ENCODE measurements at places on chromosomes 4 and X.

DNA sequence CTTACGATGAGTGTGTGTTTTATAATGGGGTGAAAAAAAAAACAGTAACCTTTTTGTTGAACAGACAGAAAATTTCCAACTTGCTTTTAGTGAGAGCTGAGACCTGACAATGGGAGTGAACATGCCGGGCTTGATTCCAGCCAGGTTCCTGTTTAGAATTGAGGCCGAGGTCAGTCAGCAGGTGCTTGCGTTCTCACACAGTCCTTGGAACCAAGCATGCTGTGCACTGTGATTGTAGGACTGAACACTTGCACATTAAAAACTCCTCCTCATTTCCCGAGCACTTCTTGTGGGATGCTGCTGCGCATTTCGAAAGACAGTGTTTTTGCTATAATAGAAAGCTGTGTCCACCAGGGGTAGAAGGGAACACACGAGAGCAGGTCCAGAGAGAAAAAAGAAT lies 51.8 kb downstream of the TMEM131L start:
- no peak for DNase-seq

DNA sequence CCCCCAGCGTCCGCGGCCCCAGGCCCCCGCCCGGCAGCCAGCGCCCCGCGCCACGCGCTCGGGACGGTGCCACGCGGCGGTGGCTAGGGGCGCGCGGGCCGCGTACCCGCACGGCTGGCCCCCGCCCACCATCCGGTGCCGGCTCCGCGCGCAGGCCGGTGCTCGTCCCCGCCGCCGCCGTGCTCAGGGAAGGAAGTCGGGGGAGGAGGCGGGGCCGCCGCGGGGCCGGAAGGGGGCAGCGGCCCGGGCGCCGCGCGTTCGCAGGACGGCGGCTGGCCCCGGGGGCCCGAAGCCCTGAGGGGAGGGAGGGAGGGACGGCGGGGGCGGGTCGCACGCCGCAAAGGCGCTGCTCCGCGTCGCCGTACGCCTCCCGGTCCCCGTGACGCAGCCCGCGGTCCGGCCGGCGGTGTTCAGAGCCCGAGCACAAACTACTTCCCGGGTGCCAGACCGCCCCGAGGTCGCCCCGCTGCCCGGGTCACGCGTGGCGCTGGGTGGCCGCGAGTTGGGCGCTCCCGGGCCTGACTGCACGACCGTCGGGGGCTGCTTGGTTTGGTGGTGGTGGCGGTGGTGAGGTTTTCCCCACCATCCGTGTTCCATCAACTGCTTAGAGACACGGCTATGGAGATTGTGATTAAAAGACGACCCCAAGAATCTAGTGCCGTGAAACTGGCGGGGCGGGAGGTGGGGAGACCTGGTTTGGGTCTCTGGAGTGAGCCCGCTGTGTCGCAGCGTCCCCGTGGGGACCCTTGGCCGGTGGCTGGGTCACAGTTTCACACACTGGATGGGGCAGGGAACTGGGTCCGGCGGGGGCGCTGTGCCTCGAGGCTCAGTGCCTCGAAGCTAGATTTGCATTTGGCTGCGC lies at the start of gene DCTD:
Gene DCTD, minus strand, starts transcription at position 205 of the 862 bp plus-strand sequence. CDS start 1,818 bp downstream, outside the sequence.
- peak; percentile 47 for DNase-seq

GRCh38 chr4:116522922-116523321 lies 562.5 kb downstream of the TRAM1L1 start:
- no peak for DNase-seq

- DNase-seq = no peak
These were observed 128.9 kb downstream of the REELD1 start for GRCh38 chr4:146343199-146343598.

DNA sequence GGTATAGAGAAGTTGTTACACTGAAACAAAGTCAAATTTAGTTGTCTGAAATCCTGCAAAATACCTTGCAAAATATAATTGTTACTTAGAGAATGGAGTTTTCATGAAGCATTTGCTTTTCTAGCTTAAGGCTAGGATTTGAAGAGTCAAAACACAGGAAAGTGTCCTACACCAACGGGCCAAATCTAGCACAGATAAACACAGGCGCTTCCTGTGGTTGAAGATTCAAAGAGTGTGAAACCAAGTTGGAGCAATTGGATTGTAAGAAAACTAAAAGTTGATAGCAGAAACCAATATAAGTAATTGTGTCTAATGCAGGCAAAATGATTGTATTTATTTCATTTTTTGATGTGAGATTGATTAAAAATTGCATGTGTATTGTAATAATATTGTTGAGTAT lies 2002.5 kb upstream of the TENM3 start:
- DNase-seq = no peak

- DNase-seq = no peak
These were observed 33.9 kb downstream of the ANK2 start for GRCh38 chr4:113083346-113083745.

DNA sequence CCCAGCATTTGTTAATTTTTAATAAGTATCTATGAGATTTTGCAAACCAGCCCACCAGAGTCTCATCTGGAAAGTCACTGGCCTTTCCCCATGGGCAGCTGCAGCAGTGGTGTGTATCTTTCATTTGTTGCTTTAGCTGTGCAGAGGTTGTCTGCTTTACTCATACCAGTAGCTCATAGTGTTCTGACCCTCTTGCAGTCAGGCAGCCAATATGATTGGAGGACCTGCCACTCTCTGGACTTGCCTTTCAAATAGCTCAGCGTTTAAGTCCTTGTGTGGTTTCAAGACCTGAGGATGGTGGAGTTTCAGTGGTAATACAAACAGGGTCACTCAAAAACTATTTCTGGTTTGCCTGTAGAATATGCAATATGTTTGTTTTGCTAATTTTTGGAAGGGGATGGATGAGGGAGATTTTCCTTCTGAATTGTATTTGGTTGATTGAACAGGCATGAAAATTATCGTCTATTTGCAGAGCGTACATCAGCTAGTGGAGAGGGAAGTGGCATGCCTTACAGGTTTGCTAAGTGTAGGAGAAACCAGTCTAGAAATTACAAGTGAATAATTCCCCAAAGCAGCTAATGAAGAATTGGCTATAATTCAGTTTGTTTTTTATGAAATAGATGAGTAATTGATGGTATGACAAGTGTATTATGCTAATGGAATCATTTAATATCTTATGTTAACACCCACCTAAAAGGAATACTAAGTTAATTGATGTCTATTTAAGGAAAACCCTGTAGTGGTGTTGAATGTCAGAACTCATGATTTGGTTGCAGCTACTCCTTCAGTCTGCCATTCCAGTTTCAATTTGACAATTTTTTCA lies 8.9 kb downstream of the POLA1 start:
- no peak for DNase-seq

GRCh38 chr4:108758498-108758897 lies 4.4 kb downstream of the ETNPPL start:
- no peak for DNase-seq

GRCh38 chr4:102163404-102164140 lies 181.7 kb downstream of the SLC39A8 start:
- DNase-seq = no peak

DNA sequence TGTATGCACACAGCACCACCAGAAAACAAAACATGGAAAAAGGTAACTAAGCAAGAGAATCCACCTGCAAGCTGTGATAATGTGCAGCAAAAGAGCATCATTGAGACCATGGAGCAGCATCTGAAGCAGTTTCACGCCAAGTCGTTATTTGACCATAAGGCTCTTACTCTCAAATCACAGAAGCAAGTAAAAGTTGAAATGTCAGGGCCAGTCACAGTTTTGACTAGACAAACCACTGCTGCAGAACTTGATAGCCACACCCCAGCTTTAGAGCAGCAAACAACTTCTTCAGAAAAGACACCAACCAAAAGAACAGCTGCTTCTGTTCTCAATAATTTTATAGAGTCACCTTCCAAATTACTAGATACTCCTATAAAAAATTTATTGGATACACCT lies 90.2 kb downstream of the TET2 start:
- DNase-seq = no peak

DNA sequence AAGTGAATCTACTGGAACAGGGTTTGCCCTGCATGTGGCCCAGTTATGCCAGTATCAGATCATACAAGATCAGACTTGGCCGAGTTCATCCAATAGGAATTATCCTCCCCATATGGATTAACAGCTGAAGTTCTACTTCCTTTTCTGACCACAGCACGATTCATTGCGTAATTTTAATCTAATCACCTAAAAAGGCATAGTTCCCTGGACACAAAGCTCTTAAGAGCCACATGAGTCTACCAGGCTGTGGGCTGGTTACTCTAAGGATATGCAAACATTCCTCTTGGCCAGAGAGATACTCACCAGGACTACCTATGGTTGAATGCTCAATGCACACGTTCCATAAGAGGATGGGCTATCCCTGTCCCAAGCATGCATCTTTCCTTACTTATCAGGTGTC lies 46.9 kb downstream of the CHST7 start:
- peak; percentile 13 for DNase-seq

GRCh38 chr4:5156682-5157081 lies 105.4 kb downstream of the STK32B start:
- no peak for DNase-seq

- no peak for DNase-seq
These were observed 55.3 kb upstream of the RAPGEF2 start for GRCh38 chr4:159047478-159048165.

- DNase-seq = no peak
These were observed 132.2 kb upstream of the NDP start for GRCh38 chrX:44105228-44105913.

DNA sequence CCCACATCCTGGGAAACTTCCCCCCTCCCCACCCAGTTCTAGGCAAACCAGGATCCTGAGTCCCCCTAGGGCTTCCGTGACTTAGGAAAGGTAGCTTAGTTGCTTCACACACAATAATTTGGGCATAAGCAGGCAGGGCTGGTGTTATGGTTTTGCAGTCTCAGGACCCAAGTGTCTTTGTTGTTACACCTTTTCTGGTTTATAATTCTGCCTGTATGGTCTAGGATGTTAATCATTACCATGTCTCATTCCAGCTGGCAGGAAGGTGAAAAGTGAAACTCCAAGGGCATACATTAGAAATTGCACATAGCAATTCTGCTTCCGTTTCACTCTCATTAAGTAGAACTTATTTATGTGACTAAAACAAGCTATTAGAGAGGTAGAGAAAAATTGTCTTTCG lies 16.8 kb downstream of the UGT8 start:
- DNase-seq = no peak

DNA sequence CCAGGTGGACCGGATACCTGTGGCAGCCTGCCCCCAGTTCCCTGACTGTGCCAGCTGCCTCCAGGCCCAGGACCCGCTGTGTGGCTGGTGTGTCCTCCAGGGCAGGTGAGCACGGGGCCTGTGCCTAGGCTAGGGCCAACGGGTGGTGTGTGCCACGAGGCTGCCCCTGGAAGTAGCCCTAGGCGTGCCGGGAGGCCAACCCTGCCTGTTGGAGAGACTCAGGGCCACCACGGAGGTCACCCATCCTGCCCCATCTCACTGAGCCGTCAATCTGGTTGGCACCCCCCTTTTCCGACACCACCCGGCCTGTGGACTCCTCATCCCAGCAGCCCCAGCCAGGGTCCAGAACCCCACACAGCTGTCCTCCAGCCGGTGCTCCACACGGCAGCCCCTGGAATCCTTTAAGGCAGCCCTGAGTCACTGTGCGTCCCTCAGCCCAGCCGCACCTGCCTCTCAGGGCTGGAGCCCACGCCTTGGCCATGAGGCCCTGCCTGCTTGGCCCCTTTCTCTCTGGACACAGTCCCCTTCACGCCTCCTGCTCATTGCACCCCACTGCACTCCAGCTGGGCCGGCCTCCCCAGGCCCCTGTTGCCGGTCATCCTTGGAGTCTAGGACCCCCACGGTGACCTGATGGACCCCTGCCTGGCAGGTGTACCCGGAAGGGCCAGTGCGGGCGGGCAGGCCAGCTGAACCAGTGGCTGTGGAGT lies 5.3 kb downstream of the PLXNB3 start:
- DNase-seq = no peak

DNA sequence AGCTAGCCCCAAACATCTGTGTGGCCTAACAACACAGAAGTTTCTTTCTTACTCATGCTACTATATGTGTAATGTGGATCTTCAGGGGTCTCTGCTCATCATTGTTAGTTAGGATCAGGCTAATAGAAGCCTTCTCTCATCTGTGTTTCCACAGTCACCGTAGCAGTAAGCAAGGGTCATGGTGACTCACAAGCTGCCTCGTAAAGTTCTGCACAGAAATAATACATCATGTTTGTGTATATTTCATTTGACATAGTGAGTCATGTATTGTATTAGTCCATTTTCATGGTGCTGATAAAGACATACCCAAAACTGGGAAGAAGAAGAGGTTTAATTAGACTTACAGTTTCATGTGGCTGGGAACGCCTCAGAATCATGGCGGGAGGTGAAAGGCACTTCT lies 38.7 kb downstream of the SLC4A4 start:
- DNase-seq = peak; percentile 79
